ENCODE measurements at places on chromosomes 2 and 18.

GRCh38 chr2:74457549-74458131, 598 bp upstream of the WBP1 start:
- peak; percentile 64 for DNase-seq

GRCh38 chr2:239015218-239015900, 167.5 kb downstream of the TWIST2 start:
- no peak for DNase-seq

DNA sequence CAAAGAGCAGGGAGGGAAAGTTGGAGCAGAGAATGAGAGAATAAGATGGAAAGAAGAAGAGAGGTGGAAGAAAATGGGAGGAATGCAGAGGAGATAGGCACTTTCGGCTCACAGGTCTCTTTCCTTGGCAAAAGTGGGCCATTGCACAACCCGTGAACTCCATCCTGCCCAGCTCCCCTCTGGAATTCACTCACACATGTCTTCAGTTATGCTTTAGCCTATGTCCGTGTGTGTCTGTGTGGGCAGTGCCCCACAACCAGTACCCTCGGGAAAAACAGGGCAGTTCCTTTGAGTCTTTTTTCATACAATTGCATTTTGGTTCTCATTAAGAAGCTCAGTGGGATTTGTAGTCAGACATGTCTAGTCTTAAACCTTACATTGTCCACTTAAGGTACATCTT, 34.5 kb downstream of the DTNA start:
- DNase-seq, result no peak

GRCh38 chr2:120943403-120944034, 207.9 kb downstream of the GLI2 start:
- DNase-seq, result no peak

DNA sequence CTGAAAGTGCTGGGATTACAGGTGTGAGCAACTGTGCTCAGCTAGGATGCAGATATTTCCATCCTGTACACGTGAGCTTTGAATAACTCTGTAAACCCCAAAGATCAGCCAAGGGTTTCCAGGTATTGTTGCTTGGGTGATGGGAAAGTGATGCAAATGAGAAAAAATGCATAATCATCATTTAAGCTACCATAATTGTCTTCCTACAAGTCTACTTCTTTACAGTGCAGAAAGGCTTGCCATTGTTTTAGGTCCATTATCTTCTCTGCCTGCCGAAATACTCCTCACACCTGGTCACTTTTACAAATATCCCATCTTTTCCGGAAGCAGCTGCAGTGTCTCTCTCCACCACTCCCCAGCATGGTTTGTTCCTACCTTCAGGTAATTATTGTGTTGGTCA, 259.8 kb upstream of the CCDC68 start:
- DNase-seq, result no peak

- DNase-seq, result no peak
These were observed 133.0 kb downstream of the IKZF2 start for GRCh38 chr2:213018340-213018901.

DNA sequence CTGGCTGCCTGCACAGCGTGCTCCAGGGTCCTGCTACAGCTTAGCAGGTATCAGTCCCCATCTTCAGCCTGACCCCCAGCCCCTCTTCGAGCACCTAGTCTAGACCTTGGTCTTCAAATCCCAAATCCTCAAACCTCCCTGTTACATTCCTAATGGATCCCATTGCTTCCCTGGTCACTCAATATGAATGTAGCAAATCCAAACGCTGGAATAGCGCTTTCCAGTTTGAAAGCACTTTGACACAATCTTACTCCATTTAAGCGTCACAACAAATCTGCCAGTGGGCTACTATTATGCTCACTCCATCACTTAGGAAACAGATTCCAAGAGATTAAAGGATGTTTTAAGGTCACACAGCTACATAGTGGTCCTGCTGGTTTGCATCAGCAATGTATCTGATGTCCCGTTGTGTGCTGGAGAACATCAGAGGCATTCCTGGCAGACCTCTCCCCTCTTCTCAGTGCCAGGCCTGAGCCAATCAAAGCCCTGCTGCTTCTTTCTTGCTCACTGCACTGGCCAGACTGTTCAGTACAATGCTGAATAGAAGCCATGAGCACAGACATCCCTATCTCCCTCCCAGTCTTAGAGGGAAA, 11.1 kb upstream of the INO80C start:
- no peak for DNase-seq

- no peak for DNase-seq
These were observed 7.9 kb upstream of the INPP4A start for GRCh38 chr2:98436734-98437133.

- DNase-seq, result no peak
These were observed 120.1 kb upstream of the TWIST2 start for GRCh38 chr2:238727585-238728329.

Data from stimulated activated CD4-positive, alpha-beta T cell treated with anti-CD3 and anti-CD28 coated beads, Interleukin-15, amount 100 ng/mL, for 1 hour (primary cell).